Sigmoid colon (tissue), 7 donors: ENCODE measurements at places on chromosomes 1 and 21. TPM values are rescaled to one million over a fixed set of nuclear protein-coding genes. Genes with fewer than 3 reads are reported as not detected.

DNA sequence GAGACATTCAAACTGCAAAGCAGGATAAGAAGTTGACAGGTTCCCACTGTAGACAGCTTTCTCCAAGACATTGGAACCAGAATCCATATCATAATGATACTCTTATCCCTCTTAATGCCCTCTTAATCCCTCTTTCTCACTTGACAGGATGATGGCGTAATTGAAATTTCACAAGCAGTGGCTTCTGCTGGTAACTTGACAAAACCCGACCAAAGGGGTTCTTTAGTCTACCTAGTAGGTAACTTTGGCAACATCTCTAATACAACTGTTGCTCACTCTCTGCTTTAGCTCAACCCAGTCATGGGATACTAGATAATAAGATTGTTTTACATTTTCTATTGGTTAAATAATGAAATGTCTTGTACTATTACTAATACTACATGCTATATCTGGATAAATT, 34.7 kb downstream of the S100A10 start:
- H3K4me3 ChIP-seq, result no peak overlapping the region
- H3K27ac ChIP-seq, result no peak overlapping the region
- no peaks in the 10 kb centered on the region for H3K27me3 ChIP-seq
- no peak for DNase-seq

The PI4KB gene
- total RNA-seq, result 66.4 TPM

DNA sequence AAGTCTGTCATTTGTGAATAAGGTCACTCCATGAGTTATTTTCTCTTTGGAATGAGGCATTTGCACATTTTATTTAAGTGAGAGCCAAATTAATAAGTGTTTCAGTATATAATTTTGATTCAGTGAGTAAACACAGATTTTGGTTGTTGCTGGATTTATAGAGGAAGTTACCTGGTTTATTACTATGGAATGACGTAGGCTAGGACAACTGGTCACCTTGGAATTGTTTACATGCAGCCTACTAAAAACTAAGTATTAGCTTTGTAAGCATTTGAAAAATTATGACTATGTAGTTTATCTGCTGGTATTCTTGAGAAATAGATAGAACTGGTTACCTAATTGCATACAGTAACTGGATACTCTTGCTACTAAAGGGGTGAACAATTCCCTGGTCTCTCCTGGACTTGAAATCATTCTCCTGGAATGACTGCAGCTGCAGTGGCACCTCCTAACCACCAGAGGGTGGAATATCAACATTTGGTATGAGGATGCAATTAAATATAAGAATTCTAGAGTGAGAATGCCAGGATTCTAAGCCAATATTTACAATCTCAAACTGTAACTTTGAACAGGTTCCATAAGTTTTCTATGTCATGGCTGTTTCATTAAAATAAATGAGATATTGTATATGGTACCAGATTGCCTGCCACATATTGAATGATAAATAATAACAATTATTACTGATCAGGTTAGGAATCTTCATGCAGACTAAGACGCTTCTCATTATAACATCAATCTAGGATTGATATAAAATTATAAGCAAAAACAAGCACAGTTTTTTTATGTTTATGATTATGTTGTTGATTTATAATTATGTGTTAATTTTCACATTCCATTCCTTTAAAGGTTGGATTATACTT, 3.5 kb upstream of the KRTAP27-1 start:
- no peaks in the 10 kb centered on the region for H3K36me3 ChIP-seq
- H3K4me3 ChIP-seq, result no peak overlapping the region

DNA sequence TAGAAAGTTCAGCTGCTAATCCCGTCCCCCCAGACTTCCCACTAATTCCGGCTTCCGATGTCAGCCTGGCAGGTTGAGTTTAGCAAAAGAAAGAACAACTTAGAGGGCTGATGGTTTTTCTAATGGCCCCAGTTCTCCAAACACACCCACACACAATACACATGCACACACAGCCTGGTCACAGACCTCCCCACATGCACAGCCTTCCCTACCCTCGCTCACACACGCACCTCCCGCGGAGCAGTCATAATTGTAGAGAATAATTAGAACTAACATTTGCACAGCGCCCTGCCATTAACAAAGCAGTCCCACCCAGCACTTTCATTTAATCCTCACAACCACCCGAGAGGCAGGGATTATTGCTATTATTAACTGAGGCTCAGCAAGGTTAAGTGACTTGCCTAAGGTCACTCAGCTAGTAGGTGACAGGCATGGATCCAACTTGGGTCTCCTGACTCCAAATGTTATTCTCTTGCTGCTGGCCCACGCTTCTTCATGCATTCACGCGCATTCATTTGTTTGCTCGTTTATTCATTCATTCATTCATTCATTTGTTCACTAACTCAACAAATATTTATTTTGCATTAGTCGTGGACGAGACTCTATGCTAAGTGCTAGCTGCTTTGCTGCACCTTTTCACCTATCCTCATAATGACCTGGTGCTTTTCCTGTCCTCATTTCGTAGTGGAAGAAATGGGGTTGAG, 274.9 kb downstream of the FOXD2 start:
- H3K4me1 ChIP-seq, result no peaks in the 10 kb centered on the region
- peak; percentile 18 for DNase-seq
- no peak overlapping the region for H3K27ac ChIP-seq
- H3K4me3 ChIP-seq, result no peak overlapping the region
- peaks cover 99% of the 10 kb centered on the region for H3K27me3 ChIP-seq

DNA sequence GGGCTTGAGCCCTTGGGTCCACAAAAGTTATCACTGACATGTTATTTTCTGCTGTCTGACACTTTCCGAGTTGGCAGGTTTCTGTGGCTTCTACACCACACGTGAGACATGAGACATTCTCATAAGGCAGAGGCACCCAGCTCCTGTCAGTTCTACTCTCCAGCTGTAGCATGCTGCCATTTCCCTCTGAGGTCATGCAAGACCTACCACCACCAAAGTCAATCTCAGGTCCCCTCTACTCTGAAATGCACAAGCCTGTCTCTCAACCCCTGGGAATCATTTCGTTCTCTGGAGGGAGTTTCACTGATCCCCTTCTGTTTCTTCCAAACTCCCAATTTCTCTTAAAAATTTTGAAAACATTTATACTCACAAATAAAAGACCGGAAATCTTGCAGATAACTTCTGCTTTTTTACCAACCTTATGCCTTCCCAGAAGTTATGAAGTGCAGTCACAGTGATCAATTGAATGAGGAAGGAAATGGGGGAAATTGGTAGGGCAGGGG, 39.5 kb upstream of the CR2 start:
- no peaks in the 10 kb centered on the region for H3K27me3 ChIP-seq
- H3K27ac ChIP-seq, result no peak overlapping the region
- no peaks in the 10 kb centered on the region for H3K4me1 ChIP-seq

The TNFRSF14 gene
- total RNA-seq, result 64.5 TPM

- H3K27ac ChIP-seq, result no peak overlapping the region
- H3K4me3 ChIP-seq, result no peak overlapping the region
- H3K4me1 ChIP-seq, result no peaks in the 10 kb centered on the region
- no peaks in the 10 kb centered on the region for H3K27me3 ChIP-seq
Observed at GRCh38 chr1:239939602-239940001, 152.1 kb upstream of the FMN2 start.

The TLR5 gene
- total RNA-seq, result 3.6 TPM

GRCh38 chr1:246052603-246053002, 454.5 kb downstream of the SMYD3 start:
- H3K4me1 ChIP-seq, result no peaks in the 10 kb centered on the region
- H3K27me3 ChIP-seq, result no peaks in the 10 kb centered on the region
- H3K27ac ChIP-seq, result no peak overlapping the region

GRCh38 chr1:115654125-115654524, 12.4 kb downstream of the VANGL1 start:
- H3K27ac ChIP-seq, result no peak overlapping the region
- peaks cover 42% of the 10 kb centered on the region for H3K4me1 ChIP-seq
- DNase-seq, result no peak
- H3K27me3 ChIP-seq, result no peaks in the 10 kb centered on the region
- H3K36me3 ChIP-seq, result no peaks in the 10 kb centered on the region

DNA sequence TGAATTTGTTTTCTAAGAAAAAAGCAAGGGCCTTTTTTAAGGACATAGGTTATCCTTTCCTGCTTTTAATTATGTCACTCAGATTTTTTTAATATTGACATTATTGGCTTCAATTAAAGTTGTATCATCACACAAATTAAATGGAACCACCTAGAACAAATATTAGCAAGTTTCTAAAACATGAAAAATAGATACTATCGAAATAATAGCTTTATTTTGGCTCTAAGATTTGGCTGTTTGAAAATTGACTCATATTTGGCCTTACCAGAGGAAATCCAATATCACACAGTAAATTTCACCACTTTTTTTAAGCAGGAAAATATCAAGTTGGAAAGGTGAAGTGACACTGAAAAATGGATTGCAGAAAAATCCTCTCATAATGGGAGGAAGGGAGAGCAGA, 9.2 kb downstream of the DNASE2B start:
- H3K4me1 ChIP-seq, result no peaks in the 10 kb centered on the region
- H3K27ac ChIP-seq, result no peak overlapping the region
- H3K4me3 ChIP-seq, result no peak overlapping the region
- DNase-seq, result no peak

DNA sequence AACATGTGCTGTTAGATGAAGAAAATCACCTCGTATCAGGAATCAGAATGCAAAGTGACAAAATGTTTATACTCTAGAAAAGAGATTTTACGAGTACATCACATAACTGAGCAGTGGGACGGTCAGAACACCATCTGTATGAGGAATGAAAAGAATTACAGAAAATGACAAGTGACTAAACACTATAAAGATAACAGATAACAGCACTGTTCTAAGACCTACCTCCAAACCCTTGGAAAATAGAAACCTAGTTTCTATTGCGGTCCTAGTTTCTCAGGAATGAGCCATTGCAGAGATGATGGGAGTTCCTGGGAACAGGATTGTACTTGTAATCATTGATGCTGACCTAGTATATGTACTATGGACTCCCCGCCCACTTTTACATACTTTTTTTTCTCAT, 839.4 kb upstream of the ADAMTS5 start:
- no peak for DNase-seq
- H3K36me3 ChIP-seq, result no peaks in the 10 kb centered on the region
- peaks cover 38% of the 10 kb centered on the region for H3K4me1 ChIP-seq
- no peak overlapping the region for H3K27ac ChIP-seq

DNA sequence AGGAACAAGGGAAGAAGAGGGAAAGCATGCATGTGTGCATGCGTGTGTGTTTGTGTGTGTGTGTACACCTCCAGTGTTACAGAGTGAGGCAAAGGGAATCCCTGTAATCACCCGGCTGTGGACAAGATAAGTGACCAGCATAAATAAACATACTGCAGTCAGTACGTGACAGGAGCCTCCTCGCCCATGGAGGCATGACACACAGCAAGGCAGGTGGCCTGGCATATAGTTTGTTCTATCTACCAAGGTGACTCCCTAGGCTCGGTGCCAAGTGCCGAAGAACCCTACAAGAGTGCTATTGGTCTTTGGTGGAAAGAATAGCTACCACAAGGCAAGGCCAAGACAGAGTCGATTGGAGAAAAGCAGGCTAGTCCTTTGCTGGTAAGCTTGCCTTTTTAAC, 31.7 kb upstream of the HEATR1 start:
- H3K27me3 ChIP-seq, result no peaks in the 10 kb centered on the region
- no peaks in the 10 kb centered on the region for H3K4me1 ChIP-seq
- no peak overlapping the region for H3K4me3 ChIP-seq
- DNase-seq, result no peak
- H3K36me3 ChIP-seq, result no peaks in the 10 kb centered on the region

DNA sequence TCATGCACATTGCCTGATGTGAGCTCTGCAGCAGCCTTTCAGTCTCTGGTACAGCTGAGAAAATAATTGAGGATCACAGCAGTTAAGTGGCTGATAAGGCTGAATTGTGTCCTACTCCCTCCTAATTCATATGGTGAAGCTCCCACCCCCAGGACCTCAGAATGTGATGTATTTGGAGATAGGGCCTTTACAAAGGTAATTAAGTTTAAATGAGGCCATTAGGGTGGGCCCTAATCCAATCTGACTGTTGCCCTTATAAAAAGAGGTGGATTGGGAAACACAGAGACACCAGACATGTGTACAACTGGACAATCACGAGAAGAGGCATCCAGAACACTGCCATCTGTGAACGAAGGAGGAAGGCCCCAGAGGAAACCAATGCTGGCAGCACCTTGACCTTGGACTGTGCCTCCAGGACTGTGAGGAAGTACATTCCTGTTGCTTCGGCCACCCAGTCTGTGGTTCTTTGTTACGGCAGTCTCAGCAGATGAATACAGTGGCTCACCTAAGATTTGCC, 148.1 kb downstream of the TRABD2B start:
- no peaks in the 10 kb centered on the region for H3K27me3 ChIP-seq
- DNase-seq, result no peak
- H3K27ac ChIP-seq, result no peak overlapping the region
- no peaks in the 10 kb centered on the region for H3K36me3 ChIP-seq

- no peaks in the 10 kb centered on the region for H3K4me1 ChIP-seq
- DNase-seq, result no peak
- no peaks in the 10 kb centered on the region for H3K36me3 ChIP-seq
Observed at GRCh38 chr1:202982715-202983430, 15.8 kb upstream of the CYB5R1 start.

The TRPM2 gene
- total RNA-seq, result 3.4 TPM

DNA sequence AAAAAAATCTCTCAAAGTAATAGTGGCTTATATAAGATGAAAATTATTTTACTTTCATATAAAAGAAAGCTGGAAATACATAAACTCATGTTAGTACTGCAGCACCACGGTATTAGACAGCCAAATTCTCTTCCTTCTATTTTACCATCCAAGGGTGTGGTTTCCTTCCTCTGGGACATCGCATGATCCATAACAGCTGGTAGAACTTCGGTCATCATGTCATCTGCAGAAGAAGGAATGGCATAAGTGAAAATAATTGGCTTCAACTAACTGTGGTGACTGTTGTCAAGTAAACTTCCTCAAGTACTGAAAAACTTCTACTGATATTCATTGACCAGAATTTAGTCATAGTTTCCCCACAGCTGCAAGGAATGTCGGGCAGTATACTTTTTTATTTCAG, 28.3 kb upstream of the IFI44L start:
- H3K27me3 ChIP-seq, result no peaks in the 10 kb centered on the region
- no peak overlapping the region for H3K4me3 ChIP-seq
- H3K4me1 ChIP-seq, result no peaks in the 10 kb centered on the region
- no peak for DNase-seq
- no peaks in the 10 kb centered on the region for H3K36me3 ChIP-seq
- no peak overlapping the region for H3K27ac ChIP-seq

DNA sequence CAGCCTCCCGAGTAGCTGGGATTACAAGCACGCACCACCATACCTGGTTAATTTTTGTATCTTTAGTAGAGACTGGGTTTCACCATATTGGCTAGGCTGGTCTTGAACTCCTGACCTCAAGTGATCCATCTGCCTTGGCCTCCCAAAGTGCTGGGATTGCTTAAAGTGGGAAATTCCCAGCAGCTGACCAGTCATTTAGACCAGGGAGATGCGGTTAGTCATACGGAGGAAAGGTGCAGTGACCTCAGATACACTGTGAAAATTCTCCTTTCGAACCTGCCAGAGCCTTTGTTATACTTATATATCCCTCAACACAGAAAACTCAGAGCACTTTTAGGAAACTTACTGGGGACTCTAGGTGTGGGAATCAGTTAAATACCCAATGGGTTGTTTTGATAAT, 39.6 kb downstream of the MAP10 start:
- no peak for DNase-seq
- no peaks in the 10 kb centered on the region for H3K4me1 ChIP-seq
- no peaks in the 10 kb centered on the region for H3K27me3 ChIP-seq
- no peak overlapping the region for H3K4me3 ChIP-seq
- H3K27ac ChIP-seq, result no peak overlapping the region

GRCh38 chr1:156065871-156066270, 4.9 kb downstream of the RAB25 start:
- no peak overlapping the region for H3K27ac ChIP-seq
- no peaks in the 10 kb centered on the region for H3K4me1 ChIP-seq
- no peaks in the 10 kb centered on the region for H3K27me3 ChIP-seq
- no peaks in the 10 kb centered on the region for H3K36me3 ChIP-seq
- no peak overlapping the region for H3K4me3 ChIP-seq
